ENCODE measurements at places on chromosomes 7 and 10. TPM values are rescaled to one million over a fixed set of nuclear protein-coding genes. Genes with fewer than 3 reads are reported as not detected.

The ASIC3 gene
- total RNA-seq, result 0.10 TPM

The MRPS16 gene
- total RNA-seq, result 61.4 TPM

GRCh38 chr7:152683297-152683696 lies 7.4 kb upstream of the XRCC2 start:
- no peak for DNase-seq

GRCh38 chr10:89351780-89352597 lies 24.2 kb downstream of the IFIT3 start:
- peak; percentile 88 for DNase-seq

- DNase-seq, result no peak
Measured at GRCh38 chr7:157430721-157431120, 93.9 kb downstream of the DNAJB6 start.
